ENCODE measurements at places on chromosomes 16 and 17. TPM values are rescaled to one million over a fixed set of nuclear protein-coding genes. Genes with fewer than 3 reads are reported as not detected.

The TBC1D3I gene
- total RNA-seq, result 0.42 TPM

The RGS11 gene
- total RNA-seq, result 7.5 TPM

The MARF1 gene
- 42.6 TPM for total RNA-seq

The PYY gene
- not detected for total RNA-seq

The GDPD1 gene
- total RNA-seq, result 2.1 TPM

The TRPV3 gene
- 0.94 TPM for total RNA-seq

The SLC26A11 gene
- total RNA-seq, result 5.0 TPM

The ASPHD1 gene
- total RNA-seq, result 0.85 TPM

The MT1A gene
- total RNA-seq, result 67.7 TPM

The SLFN14 gene
- total RNA-seq, result 0.09 TPM

The TPPP3 gene
- total RNA-seq, result 9.8 TPM

Data from heart right ventricle (tissue), 16 donors.